ENCODE measurements at places on chromosomes 3 and 15.
A peak's percentile ranks its signal among the peaks of the same experiment; 100 is the strongest.

GRCh38 chr3:100440895-100441294, 39.6 kb downstream of the LNP1 start:
- no peak for DNase-seq

DNA sequence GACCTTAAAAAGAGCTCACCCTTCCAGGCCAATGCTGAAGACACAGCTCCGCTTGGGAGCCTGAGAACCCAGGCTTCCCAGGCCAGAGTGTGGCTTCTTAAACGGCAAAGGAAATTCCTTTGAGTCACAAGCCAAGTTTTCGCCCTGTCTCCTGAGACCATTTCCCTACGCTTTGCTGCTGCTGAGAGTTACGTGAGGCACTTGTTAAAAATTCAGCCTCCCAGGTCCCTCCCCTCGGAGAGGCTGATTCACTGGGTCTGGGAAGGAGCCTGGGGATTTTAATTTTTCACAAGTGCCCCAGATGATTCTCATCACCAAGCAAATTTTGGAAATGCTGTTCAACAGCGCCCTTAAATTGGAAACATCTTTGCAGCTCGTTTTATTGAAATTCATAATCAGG, 25.5 kb downstream of the RLBP1 start:
- no peak for DNase-seq

DNA sequence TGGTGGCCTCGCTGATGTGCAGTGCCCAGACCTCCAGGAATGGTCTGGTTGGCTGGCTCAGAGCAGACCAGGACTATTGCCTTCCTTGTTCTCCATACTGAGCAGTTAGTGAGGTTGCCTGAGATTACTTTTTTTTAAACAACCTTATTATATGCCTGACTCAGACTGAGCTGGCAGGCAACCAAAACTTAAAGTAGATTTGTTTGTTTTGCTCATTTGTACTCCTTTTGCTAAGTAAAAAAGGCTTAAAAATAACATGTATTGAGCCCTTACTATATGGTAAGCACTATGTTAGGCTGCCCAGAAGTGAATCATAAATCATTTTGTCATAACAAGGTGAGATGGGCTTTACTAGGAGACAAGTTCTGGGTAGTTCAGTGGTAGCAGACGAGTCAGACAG, 92.4 kb downstream of the GHSR start:
- no peak for DNase-seq

GRCh38 chr15:52737720-52738119, 52.4 kb downstream of the ONECUT1 start:
- no peak for DNase-seq

DNA sequence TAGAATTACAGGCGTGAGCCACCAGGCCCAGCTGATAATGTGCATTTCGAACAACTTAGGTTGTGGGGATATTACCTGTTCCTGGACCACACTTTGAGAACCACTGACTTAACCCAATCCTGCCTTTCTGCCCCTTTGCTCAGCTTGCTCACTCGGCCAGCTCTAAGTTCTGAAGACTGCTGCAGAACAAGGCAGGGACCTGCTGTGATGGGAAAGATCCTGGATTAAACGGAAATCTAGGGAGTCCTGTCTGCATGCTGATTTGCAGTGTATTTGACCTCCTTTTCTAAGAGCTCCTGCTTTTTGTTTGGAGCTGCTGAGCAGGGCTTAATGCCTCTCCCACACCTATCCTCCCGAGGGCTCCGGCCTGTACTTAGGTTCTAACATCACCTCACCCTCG, 2.9 kb downstream of the LTK start:
- no peak for DNase-seq

DNA sequence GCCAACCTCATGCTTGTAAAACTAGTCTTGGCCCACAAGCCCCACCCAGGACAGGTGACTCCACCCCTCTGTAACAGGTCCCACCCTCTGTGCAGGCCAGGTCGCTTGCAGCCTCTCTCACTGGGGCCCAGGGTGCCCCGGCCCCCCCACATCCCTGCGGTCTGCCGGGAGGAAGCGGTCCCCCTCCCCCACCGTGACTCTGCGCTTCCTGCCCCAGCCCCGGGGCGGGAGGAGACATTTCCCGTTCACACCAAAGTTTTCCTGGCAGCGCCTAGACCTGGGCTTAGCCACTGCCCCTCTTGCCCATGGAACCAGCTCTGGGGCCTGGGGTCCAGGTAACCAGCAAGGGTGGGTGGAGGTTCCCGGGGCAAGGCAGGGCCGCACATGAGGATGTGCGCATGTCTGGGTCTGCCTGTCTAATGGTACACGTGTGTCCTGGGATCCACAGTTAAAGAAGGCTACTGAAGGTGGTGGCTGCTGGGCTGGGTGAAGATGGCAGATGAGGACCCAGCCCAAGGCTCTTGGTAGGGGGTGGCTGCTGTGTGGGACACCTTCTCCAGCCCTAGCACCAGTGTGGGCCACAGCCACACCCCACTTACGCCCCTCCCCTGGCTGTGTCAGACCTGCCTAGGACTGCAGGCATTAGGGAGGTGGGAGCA, 8.4 kb downstream of the NBEAL2 start:
- peak; percentile 70 for DNase-seq

GRCh38 chr3:158205994-158206393, 96.1 kb downstream of the RSRC1 start:
- no peak for DNase-seq

GRCh38 chr15:45744236-45744589, 109.4 kb downstream of the SQOR start:
- no peak for DNase-seq

DNA sequence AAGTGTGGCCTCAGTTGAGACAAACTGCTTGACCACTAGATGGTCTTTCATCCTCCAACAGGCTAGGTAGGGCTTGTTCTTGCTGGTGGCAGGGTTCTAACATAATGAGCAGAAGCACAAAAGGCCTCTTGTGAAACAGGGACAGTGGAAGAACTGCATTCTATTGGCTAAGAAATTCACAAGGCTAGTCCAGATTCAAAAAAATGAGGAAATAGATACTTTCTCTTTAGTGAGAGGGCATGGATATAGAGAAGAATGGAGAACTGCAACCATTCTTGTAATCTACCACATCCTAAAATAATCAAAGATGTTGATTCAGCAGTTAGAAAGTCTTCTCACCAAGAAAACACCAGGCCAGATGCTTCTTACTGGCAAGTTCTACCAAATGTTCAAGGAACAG, 143.7 kb upstream of the LRIG1 start:
- no peak for DNase-seq

Data from stimulated activated CD8-positive, alpha-beta memory T cell treated with anti-CD3 and anti-CD28 coated beads, Interleukin-2, amount 100 ng/mL, for 1 hour (primary cell).